Activated T-cell treated with anti-CD3 and anti-CD28 coated beads, Interleukin-2, amount 50 U/mL, for 24 hours (primary cell): ENCODE measurements at places on chromosomes 2 and 18.

DNA sequence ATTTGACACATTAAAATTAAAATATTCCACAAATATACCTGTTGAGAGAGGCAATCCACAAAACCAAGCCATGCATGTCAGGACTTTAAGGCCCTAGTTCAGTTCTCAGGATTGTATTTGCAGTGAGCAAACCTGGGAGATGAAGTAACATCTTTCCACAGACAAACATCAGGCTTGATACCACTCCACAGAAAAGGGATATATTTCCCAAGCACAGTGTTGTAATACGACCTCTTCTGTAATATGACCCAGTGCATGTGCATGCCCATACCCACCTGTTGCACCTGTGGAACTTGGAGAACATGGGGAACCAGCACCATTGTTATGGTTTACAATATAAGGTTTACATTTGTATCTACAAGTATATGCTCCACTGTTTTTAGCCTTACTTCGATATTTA, 184.0 kb downstream of the PDE11A start:
- DNase-seq = no peak
- H3K4me3 ChIP-seq = no peak overlapping the region
- no peaks in the 10 kb centered on the region for H3K36me3 ChIP-seq
- no peaks in the 10 kb centered on the region for H3K27me3 ChIP-seq
- H3K4me1 ChIP-seq = no peaks in the 10 kb centered on the region
- no peak overlapping the region for H3K27ac ChIP-seq

- H3K4me1 ChIP-seq = peaks cover 49% of the 10 kb centered on the region
- no peak overlapping the region for H3K27ac ChIP-seq
- peaks cover 24% of the 10 kb centered on the region for H3K36me3 ChIP-seq
- DNase-seq = no peak
- H3K27me3 ChIP-seq = no peaks in the 10 kb centered on the region
These were observed 23.5 kb downstream of the DIS3L2 start for GRCh38 chr2:231984992-231985391.

- peak overlapping the region; percentile 97 for H3K27ac ChIP-seq
- no peak for DNase-seq
- H3K4me1 ChIP-seq = peaks cover 33% of the 10 kb centered on the region
- H3K27me3 ChIP-seq = no peaks in the 10 kb centered on the region
- H3K4me3 ChIP-seq = no peak overlapping the region
These were observed 679 bp downstream of the TSGA10 start for GRCh38 chr2:99153921-99154604.

DNA sequence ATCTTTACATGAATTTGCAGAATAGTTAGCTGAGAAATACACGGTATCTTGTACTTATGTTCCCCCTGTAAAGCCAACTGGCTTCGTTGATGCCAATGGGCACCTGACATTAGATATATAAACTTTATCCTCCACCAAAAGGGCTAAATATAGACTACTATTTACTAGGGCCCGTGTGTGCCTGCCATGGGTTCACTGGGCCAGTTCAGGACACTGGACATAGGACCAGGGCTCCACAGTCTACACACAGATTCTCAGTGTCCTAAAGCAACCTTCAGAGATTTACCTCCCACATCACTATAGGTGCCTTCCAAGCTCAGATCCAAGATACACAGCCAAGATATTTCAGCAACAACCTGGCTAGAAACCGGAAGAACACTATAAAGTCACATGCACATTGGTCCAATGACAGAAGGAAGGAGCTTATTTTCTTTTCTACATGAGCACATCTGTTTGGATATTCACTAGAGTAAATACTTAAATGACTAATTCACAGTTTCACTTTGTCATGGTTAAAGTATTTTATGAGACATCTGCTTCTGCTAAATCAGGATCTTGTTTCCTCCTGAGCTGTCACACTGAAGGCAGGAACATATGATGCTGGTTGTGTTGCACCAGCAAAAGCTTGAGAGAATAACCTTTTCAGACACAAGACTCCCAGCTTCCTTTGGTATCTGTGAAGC, 95.1 kb downstream of the MYO5B start:
- H3K27ac ChIP-seq = no peak overlapping the region
- no peak overlapping the region for H3K4me3 ChIP-seq
- H3K4me1 ChIP-seq = peaks cover 4% of the 10 kb centered on the region
- H3K36me3 ChIP-seq = no peaks in the 10 kb centered on the region

DNA sequence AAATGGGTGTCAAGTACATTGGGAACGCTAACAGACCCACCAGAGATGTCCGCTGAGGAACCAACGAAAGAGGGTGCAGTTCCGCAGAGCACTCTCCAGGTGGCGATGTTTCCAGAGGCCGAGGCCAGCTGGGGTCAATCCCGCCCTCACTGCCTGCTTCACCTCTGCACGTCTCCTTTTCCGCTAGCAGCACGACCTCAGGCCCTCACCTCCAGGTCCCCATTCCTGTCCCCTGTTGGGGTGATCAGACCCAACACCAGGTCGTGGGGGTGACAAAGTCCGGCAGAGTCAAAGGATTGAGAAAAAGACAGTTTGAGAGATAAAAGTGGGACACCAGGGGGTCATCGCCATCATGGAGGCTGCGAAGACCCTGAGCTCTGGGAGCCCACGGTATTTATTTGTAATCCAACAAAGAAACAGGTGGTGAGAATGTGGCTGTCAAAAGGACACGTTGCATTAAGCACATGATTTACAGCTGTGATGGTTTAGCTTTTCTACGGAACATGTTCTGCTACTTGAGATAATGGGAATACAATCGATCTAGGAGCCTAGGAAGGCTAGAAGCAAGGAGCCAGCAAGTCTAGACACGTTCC, 27.3 kb downstream of the ZAP70 start:
- peaks cover 80% of the 10 kb centered on the region for H3K36me3 ChIP-seq
- DNase-seq = peak; percentile 61
- H3K4me1 ChIP-seq = peaks cover 54% of the 10 kb centered on the region
- peak overlapping the region; percentile 76 for H3K27ac ChIP-seq
- no peaks in the 10 kb centered on the region for H3K27me3 ChIP-seq

- H3K4me3 ChIP-seq = no peak overlapping the region
- no peaks in the 10 kb centered on the region for H3K4me1 ChIP-seq
- DNase-seq = no peak
- no peaks in the 10 kb centered on the region for H3K36me3 ChIP-seq
- H3K27ac ChIP-seq = no peak overlapping the region
These were observed 57.2 kb downstream of the COBLL1 start for GRCh38 chr2:164784376-164784775.

DNA sequence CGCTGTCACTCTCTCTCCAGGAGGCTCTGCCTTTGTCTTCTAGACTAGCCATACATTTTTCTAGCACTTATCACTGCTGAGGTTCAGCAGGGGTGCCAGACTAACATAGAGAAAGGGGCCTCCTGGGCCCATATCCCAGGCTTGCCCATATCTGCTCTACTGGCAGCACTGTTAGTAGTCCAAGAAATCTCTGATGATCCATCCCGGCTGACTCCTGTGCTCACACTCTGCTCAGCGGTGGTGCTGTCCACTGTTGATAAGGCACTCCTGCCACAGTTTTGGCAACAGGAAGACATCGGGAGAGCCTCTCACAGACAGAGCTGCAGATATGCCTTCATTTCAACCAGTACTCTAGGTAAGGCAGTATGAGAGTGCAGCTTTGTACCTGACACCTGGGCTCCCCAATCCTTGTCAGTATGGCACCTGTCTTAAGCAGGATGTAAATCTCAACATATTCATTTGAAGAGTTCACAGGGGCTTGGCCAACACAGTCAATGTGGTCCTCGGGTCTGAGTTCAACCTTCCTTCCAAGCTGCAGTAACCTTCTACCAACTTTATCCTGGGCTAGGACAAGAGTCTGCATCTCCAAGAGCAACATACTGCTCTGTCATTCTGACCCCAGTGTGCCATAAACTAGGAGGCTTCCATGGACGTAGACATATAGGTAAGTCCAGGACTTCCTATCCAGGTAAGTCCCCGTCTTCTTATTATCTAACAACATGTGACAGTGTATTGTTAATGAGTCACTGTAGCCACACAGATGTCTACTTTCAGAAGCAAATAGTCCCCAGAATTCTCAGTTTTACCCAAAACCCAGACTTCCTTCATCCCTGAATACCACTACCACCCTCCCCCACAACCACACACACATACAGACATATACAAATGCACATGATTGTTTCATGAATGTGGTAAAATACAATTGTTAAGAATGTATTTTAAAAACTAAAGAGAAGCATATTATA, 16.2 kb downstream of the KLF7 start:
- peaks cover 13% of the 10 kb centered on the region for H3K36me3 ChIP-seq
- H3K4me1 ChIP-seq = peaks cover 63% of the 10 kb centered on the region
- no peak overlapping the region for H3K4me3 ChIP-seq
- no peak for DNase-seq

GRCh38 chr2:173349287-173349686, 5.4 kb upstream of the CDCA7 start:
- H3K4me3 ChIP-seq = no peak overlapping the region
- H3K36me3 ChIP-seq = peaks cover 2% of the 10 kb centered on the region
- H3K27me3 ChIP-seq = peaks cover 43% of the 10 kb centered on the region
- H3K27ac ChIP-seq = no peak overlapping the region

DNA sequence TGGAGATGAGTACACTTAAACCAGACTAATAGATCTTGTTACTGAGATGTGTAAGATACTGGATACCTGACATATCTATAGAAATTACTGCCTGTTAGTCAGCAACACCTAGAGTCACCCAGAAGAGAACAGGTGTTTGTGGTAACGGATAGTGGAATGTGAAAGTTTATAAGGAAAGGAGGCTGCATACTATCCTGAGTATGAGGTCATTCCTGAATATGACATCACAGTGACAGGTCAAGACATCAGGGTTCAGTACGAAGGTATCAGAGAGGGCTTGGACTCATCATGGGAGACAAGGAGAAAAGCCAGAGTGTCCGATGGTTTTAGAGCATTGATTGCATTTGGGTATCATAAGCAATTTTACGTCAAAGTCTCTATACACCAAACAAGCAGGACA, 55.3 kb downstream of the ABCA12 start:
- H3K36me3 ChIP-seq = no peaks in the 10 kb centered on the region
- H3K27ac ChIP-seq = no peak overlapping the region
- no peak overlapping the region for H3K4me3 ChIP-seq
- no peaks in the 10 kb centered on the region for H3K4me1 ChIP-seq

DNA sequence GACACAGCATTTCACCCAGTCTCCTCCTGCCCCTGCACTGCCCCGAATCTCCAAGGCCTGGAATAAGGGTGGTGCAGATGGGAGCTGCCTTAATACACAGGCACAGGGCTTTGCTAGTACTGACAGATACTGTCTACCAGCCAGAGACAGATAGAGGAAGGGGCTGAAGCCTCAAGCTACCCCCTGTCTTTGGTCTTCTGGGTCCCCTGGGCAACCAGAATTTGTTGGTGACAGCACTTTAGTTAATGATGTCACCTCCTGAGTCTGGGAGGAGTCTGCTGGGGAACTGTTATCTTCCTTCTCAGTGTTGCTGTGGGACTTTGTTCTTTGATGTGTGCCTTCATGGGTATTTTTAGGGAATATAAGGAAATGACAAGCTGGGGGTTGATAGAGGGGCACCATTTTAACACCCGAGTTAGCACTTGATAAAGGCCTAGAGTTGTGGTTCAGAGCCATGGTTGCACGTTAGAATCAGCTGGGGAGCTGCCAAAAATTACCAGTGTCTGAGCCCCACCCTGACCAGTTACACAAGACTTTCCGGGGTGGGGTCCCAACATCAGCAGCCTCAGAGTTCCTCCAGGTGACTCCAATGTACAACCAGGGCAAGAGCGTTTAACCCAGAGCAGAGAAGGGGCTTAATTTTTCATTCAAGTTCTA, 136.8 kb downstream of the SMAD7 start:
- no peaks in the 10 kb centered on the region for H3K27me3 ChIP-seq
- DNase-seq = peak; percentile 33
- no peaks in the 10 kb centered on the region for H3K36me3 ChIP-seq
- peak overlapping the region; percentile 80 for H3K27ac ChIP-seq

GRCh38 chr18:46310258-46310657, 206.1 kb downstream of the HAUS1 start:
- H3K27ac ChIP-seq = no peak overlapping the region
- no peaks in the 10 kb centered on the region for H3K27me3 ChIP-seq
- no peaks in the 10 kb centered on the region for H3K36me3 ChIP-seq
- H3K4me3 ChIP-seq = no peak overlapping the region

GRCh38 chr2:99507937-99508818, 18.4 kb upstream of the REV1 start:
- H3K27ac ChIP-seq = no peak overlapping the region
- H3K27me3 ChIP-seq = no peaks in the 10 kb centered on the region
- no peak overlapping the region for H3K4me3 ChIP-seq
- H3K4me1 ChIP-seq = peaks cover 18% of the 10 kb centered on the region

- no peaks in the 10 kb centered on the region for H3K4me1 ChIP-seq
- no peaks in the 10 kb centered on the region for H3K27me3 ChIP-seq
- H3K27ac ChIP-seq = no peak overlapping the region
- H3K36me3 ChIP-seq = no peaks in the 10 kb centered on the region
- DNase-seq = no peak
- no peak overlapping the region for H3K4me3 ChIP-seq
These were observed 805.7 kb downstream of the SLC4A3 start for GRCh38 chr2:220433131-220433530.

GRCh38 chr2:168798888-168799410, 3.5 kb upstream of the NOSTRIN start:
- H3K4me3 ChIP-seq = no peak overlapping the region
- H3K27ac ChIP-seq = no peak overlapping the region
- no peaks in the 10 kb centered on the region for H3K4me1 ChIP-seq
- no peak for DNase-seq

- H3K4me3 ChIP-seq = peak overlapping the region; percentile 54
- H3K36me3 ChIP-seq = peaks cover 94% of the 10 kb centered on the region
- peak overlapping the region; percentile 94 for H3K27ac ChIP-seq
These were observed 8.1 kb downstream of the NCK2 start for GRCh38 chr2:105752691-105753358.

DNA sequence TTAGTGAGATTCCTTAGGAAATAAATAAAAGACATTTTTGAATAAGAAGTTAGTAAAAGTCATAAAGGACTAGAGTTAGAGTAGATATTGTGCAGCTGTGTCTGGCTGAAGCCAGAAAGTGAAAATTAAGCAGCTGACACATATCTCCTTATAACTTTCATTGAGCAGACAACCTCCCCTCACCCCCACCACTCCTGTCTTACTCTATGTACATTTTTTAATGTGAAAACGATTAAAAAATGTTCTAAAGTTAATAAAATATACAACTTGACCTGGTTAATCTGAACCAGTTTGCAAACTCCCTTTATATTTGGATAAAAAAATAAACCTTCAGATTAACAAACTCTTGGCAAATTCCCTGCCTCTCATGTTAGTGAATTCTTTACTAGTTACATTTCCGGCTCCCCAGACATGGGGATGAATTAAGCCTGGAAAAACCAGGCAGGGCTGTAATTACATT, 462.8 kb downstream of the MEIS1 start:
- no peak overlapping the region for H3K27ac ChIP-seq
- no peaks in the 10 kb centered on the region for H3K27me3 ChIP-seq
- no peaks in the 10 kb centered on the region for H3K36me3 ChIP-seq
- no peak for DNase-seq
- no peaks in the 10 kb centered on the region for H3K4me1 ChIP-seq
- no peak overlapping the region for H3K4me3 ChIP-seq

DNA sequence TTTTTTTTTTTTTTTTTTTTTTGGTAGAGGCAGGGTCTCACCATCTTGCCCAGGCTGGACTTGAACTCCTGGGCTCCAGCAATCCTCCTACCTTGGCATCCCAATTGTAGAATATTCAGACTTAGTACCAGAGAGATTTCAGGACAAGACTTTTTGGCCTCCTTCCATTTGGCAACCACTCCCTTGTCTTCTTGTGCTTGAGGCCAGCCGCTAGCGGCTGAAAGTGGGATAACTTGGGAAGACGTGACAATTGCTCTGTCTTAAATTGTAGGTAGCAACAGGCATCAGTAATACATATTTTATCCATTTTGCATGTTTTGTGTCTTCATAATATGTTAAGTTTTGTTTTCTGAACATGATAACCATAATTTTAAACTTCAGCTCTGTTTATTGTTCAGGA, 53.3 kb upstream of the TTN start:
- H3K4me3 ChIP-seq = no peak overlapping the region
- peaks cover 10% of the 10 kb centered on the region for H3K36me3 ChIP-seq

GRCh38 chr2:169507698-169508097, 1.8 kb upstream of the KLHL41 start:
- H3K27ac ChIP-seq = no peak overlapping the region
- peaks cover 8% of the 10 kb centered on the region for H3K4me1 ChIP-seq
- DNase-seq = no peak
- no peak overlapping the region for H3K4me3 ChIP-seq
